ENCODE measurements at places on chromosomes 7 and 10. TPM values are rescaled to one million over a fixed set of nuclear protein-coding genes. Genes with fewer than 3 reads are reported as not detected.
A peak's percentile ranks its signal among the peaks of the same experiment; 100 is the strongest.

Gene ZFAND4
- 30.6 TPM for total RNA-seq

DNA sequence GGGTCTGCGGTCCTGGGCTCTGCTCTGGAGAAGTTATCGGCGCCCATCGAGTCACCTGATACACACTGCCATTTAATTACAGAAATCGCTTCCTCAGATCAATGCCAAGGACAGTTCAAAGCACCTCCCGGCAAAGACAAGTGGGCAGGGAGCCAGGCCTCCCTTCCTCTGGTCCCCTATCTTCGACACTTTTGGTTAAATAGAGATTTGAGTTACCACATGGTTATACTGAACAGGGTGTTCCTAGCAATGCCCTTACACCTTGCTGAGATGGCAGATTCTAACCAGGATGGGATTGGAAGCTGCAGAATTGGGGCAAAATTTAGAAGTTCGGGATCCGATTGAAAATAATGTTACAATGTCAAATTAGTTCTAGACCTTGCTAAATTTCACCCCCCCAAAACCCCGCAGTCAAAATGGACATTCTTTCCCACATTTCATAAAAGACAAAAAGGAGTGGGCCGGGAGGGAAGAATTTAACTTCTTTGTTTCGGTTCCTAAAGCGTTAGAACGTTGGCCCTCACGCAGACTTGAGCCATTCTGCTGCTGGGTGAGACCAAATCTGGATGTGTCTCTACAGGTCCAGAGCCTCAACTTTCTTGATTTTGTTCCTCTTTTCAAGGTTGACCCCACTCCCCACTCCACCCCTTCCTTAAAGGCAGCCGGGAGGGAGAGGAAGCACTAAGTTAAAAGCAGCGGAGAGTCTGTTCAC lies 2.2 kb upstream of the DLX5 start:
- H3K4me1 ChIP-seq = peaks cover 34% of the 10 kb centered on the region
- peak overlapping the region; percentile 38 for H3K4me3 ChIP-seq
- H3K27me3 ChIP-seq = peaks cover 15% of the 10 kb centered on the region
- H3K36me3 ChIP-seq = no peaks in the 10 kb centered on the region

DNA sequence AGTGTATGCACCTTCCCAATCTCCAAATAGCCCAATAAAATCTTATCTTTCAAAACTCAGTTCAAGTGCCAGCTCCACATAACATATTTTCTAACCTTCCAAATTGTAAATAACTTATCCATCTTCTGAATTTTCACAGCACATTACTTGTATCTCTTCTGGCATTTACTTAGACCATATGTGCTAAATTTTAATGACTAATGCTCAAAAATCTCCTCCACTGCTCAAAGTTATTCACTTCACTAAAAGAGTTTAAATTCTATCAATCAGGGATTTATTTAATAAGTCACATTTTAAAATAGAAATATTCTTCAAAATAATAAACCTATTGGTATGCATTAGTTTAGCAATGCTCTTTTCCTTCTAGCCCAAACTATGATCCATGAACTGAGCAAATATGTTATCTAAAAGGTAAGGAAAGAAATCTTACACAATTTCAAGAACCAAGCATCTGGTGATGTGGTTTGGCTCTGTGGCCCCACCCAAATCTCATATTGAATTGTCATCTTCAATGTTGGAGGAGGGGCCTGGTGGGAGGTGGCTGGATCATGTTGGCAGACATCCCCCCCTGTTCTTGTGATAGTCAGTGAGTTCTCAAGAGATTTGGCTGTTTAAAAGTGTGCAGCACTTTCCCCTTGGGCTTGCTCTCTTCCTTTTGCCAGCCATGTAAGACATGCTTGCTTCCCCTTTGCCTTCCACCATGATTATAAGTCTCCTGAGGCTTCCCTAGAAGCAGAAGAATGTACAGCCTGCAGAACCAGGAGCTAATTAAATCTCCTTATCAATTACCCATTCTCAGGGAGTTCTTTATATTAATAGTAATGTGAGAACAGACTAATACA lies 28.1 kb upstream of the GPR22 start:
- H3K4me1 ChIP-seq = no peaks in the 10 kb centered on the region
- H3K27me3 ChIP-seq = no peaks in the 10 kb centered on the region
- no peak overlapping the region for H3K4me3 ChIP-seq

- peaks cover 39% of the 10 kb centered on the region for H3K27me3 ChIP-seq
- H3K4me3 ChIP-seq = peak overlapping the region; percentile 43
- H3K27ac ChIP-seq = peak overlapping the region; percentile 83
- H3K36me3 ChIP-seq = no peaks in the 10 kb centered on the region
- DNase-seq = no peak
These were observed 9.3 kb downstream of the SHH start for GRCh38 chr7:155802906-155803417.

DNA sequence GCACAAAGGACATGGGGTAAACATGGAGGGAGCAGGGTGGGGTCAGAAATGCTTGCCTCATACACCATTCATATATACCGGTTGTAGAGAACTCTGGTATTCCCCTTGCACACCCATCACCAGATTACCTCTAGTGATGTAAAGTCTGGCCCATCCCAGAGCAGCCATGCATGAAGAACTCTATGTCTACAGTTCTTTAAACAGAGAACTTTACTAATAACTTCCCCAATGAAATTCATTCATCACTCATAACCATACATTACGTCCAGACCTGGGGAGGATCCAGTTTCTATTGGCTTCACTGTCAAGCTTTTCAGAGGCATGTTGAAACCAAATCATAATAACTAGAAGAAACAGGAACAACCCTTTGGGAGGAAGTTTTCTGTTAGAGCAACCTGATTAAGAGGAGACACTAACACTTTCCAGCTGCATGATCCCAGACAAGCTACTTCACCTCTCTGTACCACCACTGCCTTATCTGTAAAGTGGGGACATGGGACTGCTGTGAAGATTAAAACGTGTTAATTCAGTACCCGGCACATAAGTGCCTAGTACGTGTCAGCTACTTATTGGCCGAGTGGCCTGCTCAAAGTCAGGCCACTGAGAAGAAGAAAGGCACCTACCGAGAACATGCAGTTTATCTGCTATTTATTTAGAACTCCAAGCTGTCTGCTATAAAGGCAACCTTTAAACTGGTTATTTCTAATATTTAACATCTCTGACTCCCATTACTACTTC lies 59.7 kb downstream of the IGF2BP3 start:
- H3K4me3 ChIP-seq = no peak overlapping the region
- H3K36me3 ChIP-seq = no peaks in the 10 kb centered on the region
- no peaks in the 10 kb centered on the region for H3K27me3 ChIP-seq
- no peak overlapping the region for H3K27ac ChIP-seq

DNA sequence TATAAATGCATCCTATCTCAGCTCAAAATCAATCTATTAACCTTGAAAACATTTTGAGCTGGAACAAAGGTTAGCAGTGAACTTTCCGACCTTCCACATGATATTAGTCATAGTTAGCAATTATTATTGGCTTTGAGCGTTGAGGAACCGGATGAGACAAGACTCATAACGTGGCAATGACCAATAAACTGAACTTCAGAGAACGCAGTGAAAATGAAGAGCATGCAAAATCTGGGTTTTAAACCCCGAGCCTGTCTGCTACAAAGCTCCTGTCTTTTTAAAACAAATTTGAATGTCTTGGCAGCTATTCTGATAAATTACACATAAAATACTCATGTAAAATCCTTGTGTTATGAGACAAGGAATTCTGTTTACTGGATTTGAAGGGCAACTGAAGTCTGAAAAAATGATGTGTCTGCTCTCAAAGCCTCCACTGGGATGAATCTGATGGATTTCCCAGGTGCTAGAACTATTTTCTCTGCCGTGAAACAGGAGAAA lies 74.7 kb upstream of the ITGB1 start:
- no peaks in the 10 kb centered on the region for H3K4me1 ChIP-seq
- no peak overlapping the region for H3K4me3 ChIP-seq
- no peaks in the 10 kb centered on the region for H3K36me3 ChIP-seq
- DNase-seq = no peak
- H3K27ac ChIP-seq = no peak overlapping the region

- no peaks in the 10 kb centered on the region for H3K36me3 ChIP-seq
- no peaks in the 10 kb centered on the region for H3K4me1 ChIP-seq
- H3K4me3 ChIP-seq = no peak overlapping the region
- no peaks in the 10 kb centered on the region for H3K27me3 ChIP-seq
These were observed 152.9 kb upstream of the CSTF2T start for GRCh38 chr10:51852297-51852696.

DNA sequence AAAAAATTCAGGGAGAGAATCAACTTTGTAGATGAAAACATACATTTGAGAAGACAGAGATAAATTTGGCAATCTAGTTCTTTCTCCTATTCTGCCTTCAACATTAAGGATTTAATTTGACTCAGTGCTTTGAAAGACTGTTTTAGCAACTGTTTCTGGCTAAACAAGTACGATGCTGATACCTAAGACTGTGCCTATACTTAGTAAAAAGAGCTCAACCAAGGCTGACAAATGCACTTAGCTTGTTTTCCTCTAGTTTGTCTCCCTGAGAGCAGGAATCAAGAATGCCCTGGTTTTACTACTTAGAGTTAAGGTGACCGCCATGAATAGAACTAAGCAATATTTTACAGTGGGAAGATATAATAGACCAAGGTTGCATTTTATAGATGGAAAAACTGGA lies 49.5 kb downstream of the NRP1 start:
- H3K4me1 ChIP-seq = no peaks in the 10 kb centered on the region
- DNase-seq = no peak
- H3K36me3 ChIP-seq = no peaks in the 10 kb centered on the region
- no peaks in the 10 kb centered on the region for H3K27me3 ChIP-seq
- H3K27ac ChIP-seq = no peak overlapping the region

DNA sequence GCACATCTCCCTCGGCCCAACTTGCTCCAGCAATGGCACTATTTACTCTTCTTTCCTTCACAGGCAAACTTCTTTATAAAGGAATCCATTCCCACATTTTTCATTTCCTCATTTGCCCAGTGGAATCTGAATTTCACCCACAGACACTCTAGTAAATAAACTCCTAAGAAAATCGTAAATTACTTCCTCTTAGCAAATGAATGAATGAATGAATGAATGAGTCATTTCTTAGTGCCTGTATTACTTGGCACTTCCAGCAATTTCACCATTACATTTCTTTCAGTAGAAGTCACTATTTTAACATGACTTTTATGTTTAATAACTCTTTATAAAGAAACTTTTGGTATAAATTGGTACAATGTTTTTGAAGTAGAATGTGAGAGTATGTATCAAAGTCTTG lies 55.7 kb downstream of the DDC start:
- no peaks in the 10 kb centered on the region for H3K27me3 ChIP-seq
- no peaks in the 10 kb centered on the region for H3K36me3 ChIP-seq
- DNase-seq = no peak
- no peak overlapping the region for H3K27ac ChIP-seq
- H3K4me3 ChIP-seq = no peak overlapping the region
- H3K4me1 ChIP-seq = no peaks in the 10 kb centered on the region

DNA sequence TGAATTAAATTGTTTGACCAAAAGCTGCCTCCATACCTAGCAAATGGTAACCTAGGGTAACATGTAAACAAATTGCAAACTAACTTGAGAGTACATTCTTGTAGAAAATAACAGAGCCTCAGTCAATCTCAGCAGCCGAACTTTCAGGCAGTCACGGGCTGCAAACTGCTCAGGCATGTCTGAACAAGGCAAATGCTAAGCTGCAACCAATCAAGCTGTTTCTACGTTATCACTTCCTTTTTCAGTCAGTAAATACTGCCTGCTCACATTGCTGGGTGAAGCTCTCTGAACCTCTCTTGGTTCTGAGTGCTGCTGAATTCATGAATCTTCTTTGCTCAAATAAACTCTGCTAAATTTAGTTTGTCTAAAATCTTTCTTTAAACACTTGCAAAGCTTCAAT lies 1212.4 kb downstream of the SORCS1 start:
- peaks cover 2% of the 10 kb centered on the region for H3K4me1 ChIP-seq
- H3K27ac ChIP-seq = no peak overlapping the region
- DNase-seq = peak; percentile 26
- H3K36me3 ChIP-seq = no peaks in the 10 kb centered on the region

- no peaks in the 10 kb centered on the region for H3K36me3 ChIP-seq
- H3K4me3 ChIP-seq = peak overlapping the region; percentile 50
- no peaks in the 10 kb centered on the region for H3K27me3 ChIP-seq
- DNase-seq = no peak
- H3K4me1 ChIP-seq = peaks cover 56% of the 10 kb centered on the region
These were observed 472 bp downstream of the RASSF4 start for GRCh38 chr10:44960088-44960460.

DNA sequence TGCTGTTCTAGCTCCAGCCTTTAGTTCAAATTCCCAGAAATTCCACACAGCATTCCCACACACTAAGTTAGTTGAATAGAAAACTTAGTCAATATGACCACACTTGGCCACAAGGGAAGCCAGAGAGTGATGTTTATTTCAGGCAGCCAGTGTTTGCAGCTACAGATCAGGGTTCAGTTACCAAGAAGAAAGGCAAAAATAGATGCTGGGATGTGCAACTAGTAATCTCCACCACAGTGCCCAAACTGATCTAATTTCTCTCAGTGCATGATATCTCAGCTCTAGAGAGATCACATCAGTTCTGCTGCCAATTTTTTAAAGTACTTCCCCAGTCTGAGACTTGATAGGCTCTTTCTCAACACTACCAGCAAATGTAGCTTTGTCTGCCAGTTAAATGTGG lies 17.6 kb downstream of the SLF2 start:
- no peak overlapping the region for H3K27ac ChIP-seq
- H3K4me3 ChIP-seq = no peak overlapping the region
- H3K27me3 ChIP-seq = no peaks in the 10 kb centered on the region
- DNase-seq = no peak
- H3K36me3 ChIP-seq = peaks cover 66% of the 10 kb centered on the region
- H3K4me1 ChIP-seq = peaks cover under 1% of the 10 kb centered on the region
